ENCODE measurements at places on chromosomes 4 and X.

- DNase-seq = no peak
Measured at GRCh38 chr4:71389149-71389827, 50.5 kb downstream of the SLC4A4 start.

DNA sequence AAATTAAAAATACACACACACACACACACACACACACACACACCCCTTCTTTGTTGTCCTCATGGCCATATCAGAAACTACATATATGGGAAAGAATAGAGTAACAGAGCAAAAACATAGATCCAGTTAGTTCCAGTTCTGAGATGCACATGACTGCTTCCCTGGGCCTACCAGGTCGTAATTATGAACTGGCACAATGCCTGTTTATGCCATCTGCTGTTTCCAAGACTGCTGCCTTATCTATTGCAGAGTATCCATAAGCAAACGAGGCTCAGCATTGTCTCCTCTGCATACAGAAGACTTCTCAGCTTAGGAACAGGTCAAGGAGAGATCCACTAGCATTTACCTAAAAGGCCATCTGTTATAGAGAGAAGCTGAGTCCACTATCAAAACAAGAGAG, 789.0 kb downstream of the TECRL start:
- no peak for DNase-seq

DNA sequence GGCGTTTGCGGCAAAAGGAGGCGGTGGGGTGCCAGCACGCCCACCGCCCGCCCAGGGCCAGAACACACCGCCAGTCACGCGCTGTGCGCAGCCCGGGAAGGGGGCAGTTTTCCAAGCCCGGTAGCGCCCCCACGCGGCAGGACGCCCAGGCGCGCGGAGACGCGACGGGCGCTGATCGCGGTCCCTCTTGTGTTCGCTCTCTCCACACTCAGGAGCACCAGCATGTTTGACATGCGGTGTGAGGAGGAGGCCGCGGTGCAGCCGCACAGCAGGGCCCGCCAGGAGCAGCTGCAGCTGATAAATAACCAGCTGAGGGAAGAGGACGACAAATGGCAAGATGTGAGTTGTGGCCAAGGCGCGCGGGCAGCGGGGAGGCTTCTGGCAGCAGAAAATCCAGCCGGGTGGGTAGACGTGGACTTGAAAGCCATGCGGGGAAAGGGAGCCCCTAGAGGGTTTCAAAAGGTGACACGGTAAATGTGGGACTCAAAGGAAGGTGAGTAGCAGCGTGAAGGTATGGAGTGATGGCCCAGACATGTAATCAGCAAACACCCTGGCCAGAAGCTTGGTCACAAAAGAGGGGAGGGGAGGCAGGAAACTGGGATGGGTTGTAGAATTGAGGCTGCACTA, 104.1 kb downstream of the PHOX2B start:
- no peak for DNase-seq

DNA sequence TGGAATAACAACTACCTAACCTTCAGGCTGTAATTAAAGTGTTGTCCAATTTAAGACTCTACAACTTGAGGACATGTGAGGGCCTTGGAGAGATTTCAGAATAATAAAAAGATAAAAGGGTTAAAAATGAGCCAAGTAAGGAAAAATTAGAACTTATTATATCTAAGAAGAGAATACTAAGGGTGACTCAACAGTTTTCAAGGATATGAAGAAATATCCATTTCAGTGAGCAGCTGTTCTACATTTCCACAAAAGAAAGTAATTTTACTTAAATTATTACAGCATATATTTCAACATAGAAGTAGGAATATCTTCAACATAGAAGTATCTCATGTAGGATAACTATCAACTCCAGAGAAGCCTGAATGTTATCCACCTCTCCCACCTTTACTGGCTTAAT, 11.3 kb downstream of the SNX12 start:
- no peak for DNase-seq
